ENCODE measurements at places on chromosomes 5 and 9.

DNA sequence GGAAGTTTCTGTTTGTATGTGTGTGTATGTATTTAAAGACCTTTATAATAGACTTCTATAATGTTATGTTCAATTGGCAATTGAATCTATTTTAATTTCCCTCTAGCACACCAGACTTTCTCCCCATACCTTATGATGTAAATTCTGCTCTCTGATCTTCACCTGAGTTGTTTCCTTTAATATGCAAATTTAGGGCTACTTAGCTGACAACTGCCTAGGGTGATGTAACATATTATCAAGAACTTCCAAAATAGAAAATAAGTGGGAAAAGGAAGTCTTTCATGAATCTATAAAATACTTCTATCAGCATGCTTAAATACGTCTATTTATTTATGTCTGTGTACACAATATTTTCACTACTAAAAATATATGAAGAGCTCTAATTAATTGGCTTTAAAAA lies 923.5 kb upstream of the CDH10 start:
- DNase-seq: peak; percentile 6

DNA sequence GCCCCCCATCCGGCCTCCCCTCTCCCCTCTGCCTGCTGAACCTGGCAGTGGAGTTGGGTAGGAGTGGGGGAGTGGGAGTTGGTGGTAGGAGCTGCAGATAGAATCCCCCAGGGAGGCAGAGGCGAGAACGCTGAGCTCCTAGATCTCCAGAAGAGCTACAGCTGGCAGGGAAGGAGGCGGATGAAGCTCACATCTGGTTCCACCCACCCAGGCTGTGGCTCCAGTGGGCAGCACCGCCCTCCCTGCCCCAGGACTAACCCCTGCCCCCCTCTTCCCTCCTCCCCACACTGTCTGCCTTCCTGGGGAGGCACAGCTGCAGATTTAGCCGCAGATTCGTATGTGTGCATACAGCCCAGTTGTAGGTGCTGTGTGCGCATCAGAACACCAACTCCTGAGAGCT lies 34.2 kb downstream of the C9orf50 start:
- no peak for DNase-seq

DNA sequence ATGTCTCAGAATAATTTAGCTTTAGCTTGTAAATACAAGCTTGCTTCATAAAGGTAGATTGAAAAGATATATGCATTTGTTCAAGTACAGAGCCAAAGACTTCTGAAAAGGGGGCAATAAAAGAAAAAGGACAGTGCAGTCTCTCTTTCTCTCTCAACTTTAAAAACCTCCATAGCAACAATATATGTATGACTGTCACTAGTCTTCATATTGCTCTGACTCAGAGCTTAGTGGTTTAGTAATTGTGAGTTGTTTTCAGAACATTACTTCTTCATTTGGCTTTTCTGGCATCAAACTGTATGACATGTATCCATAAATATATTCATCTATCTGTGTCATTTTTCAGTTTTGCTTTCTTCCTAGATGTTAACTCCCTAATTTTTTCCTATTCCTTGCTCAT lies 194.6 kb upstream of the KIF2A start:
- DNase-seq: no peak

DNA sequence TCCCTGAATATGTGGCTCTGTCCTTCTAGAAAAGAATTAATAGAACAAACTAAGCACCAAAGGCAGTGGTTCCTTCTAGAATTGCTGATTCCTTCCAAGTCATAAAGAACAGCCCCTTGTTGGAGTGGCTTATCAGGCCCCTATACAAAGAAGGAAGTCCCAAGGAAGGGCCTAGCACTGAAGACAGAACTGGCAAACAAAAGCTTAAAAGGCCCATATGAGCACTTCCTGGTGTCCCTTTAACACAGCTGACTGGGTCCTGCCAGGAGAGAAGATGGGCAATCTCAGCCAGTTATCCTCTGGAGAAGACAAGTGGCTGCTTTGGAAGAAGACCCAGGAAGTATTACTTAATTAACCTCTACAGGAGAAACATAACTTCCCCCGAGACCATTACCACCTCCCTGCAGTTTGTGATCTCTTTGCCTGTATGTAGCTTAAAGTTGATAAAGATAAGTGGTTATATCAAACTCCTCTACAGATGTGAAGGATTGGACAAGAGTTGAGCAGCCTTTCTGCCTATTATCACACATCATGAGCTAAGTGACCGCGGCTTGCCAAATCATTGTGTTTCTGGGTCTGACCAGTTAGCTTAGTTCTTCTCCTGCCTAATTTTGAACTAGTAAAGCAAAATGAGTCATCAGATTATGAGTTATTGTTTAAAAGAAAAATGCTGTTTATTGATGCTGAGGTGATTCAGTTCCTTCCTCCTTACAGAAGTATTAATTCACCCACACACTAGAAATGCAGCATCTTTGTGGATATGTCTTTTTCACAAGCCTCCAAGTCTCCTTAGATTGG lies 13.3 kb upstream of the STING1 start:
- no peak for DNase-seq

- DNase-seq: no peak
Observed at GRCh38 chr9:88218726-88219125, 80.5 kb upstream of the SPATA31C2 start.

- DNase-seq: no peak
Observed at GRCh38 chr5:167993771-167994170, 297.7 kb upstream of the WWC1 start.

DNA sequence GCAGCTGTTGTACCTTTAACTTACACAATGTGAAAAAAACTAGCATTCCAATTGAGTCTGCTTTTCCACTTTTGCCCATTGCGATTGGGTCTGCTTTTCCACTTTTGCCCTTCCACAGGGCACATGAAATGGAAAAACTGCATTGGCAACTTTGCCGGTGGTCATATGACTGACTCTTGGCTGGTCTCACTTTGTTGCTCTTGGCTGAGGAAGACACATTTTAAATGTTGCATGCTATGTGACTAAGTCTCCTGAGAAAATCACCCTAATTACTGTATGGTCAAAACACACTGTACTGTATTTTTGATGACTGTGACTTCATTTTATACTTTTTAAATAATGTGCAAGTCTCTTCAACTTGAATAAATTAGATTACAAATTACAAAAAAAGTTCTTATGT lies 1.6 kb upstream of the OXCT1 start:
- no peak for DNase-seq

DNA sequence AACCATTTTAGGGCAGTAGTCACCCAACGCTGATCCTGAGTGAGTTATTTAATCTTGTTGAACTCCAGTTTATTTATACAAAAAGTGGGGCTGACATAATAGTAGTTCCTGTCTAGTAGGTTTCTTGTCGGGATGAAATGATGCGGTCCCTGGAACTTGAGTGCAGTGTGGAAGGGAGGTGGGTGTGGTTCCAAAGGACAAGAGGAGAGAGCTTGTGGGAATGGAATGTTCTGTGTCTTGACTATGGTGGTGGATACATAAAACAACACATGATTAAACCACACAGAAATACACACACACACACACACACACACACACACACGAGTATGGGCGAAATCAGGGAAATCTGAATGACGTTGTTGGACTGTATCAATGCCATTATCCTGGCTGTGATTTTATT lies 66.1 kb upstream of the BARHL1 start:
- no peak for DNase-seq

DNA sequence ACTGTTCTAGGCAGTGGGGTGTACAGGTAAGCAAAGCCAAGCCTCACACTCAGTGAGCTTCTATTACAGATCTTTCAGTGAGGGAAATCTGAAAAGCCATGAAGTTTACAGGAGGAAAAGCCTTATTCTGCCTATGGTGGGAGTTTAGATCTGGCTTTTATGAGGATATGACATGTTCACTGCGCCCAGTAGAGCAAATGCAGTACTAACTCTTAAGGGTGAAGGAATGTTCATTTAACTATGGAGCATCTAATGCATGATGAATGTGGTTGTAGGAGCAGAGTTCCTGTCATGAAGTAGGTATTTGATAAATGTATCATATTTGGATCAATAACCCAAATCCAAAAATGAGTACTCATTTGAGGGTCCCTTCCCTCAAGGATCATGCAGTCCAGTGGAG lies 230.2 kb upstream of the PAPPA start:
- no peak for DNase-seq

- DNase-seq: no peak
Observed at GRCh38 chr5:167488371-167488770, 803.1 kb upstream of the WWC1 start.

GRCh38 chr9:20398536-20399338 lies 223.6 kb downstream of the MLLT3 start:
- DNase-seq: no peak

DNA sequence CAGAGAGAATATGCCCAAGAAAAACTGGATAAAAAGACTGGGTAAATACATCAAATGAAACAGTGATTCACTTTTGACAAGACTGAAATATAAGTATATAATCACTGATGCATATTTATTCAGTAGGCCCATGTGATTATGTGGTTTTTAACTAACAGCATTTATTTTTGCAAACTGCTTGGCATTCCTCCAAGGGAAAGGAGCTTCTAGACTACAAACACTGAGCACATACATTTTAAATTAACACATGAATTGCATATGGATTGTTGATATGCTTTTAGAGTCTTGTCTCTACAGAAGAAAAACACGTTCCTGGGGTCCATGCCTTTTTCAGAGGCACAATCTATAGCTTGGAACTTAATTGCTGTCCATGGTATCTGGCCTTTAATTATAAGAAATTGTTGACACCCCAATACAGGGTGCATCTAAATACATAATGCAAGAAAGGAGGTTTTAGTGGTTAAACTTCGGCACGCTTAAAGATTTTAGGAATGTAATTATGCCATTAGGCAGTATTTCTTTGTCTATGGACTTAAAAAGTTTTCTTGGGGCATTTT lies 6.9 kb upstream of the MEIKIN start:
- no peak for DNase-seq

- DNase-seq: no peak
Observed at GRCh38 chr9:80881320-80881719, 808.0 kb downstream of the TLE1 start.

DNA sequence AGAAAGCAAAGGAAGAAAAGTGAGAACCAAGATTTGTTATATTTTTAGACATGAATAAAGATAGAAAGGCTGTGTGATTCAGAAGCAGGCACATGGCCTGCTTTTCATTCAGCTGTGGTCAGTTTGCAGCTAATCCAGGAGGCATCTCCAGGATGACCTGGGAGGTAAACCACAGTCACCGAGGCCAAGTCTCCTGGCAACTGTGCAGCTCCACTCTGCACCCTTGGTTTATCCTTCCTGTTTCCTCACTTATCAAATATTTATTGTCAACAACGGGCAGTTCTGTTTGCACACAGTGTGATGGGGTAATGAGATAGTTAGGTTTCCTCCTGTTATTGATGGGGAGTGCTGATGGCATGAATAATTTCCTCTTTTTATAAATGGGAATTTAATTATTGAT lies 243.0 kb downstream of the PSAT1 start:
- DNase-seq: no peak

DNA sequence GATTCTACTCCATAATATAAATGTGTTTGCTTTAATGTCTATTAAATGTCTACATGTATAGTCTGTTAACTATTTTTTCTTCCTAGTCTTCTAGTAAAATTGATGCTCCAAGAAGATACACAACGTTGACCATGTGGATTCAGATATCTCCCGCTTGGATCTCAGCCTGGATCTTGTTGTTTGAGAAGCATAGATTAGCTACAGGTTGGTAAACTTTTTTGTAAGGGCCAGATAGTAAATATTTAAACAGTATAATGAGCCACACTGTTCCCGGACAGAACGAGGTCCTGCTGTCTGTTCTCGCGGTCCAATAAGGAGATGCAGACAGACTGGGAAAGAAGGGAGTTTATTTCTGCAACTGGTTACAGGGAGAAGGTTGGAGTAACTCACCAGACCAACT lies 86.2 kb upstream of the IL12B start:
- DNase-seq: no peak

GRCh38 chr5:96771395-96771794 lies 36.4 kb downstream of the ERAP1 start:
- no peak for DNase-seq

GRCh38 chr9:113352411-113352810 lies 3.1 kb downstream of the BSPRY start:
- DNase-seq: no peak

- DNase-seq: no peak
Observed at GRCh38 chr5:87354496-87354895, 58.2 kb downstream of the CCNH start.

- no peak for DNase-seq
Observed at GRCh38 chr9:110582156-110582555, 2.6 kb upstream of the SVEP1 start.

- no peak for DNase-seq
Observed at GRCh38 chr9:119934497-119934896, 565.3 kb upstream of the BRINP1 start.

DNA sequence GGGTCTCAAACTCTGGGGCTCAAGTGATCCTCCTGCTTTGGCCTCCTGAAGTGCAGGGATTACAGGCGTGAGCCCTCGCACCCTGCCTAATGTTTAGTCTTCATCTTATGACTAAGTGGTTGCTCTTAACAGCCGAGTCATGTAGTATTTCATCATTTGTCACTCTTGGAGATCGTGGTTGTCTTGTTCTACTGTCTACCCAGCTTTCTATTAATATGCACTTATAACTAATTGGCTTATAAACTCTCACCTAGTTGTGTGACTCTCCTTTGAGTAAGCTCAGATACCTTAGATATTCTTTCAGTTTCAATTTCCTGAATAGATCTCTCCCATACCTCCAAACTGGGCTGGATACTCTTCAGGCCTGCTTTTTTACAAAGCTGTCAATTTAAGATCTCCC lies 19.9 kb downstream of the SLC44A1 start:
- no peak for DNase-seq

DNA sequence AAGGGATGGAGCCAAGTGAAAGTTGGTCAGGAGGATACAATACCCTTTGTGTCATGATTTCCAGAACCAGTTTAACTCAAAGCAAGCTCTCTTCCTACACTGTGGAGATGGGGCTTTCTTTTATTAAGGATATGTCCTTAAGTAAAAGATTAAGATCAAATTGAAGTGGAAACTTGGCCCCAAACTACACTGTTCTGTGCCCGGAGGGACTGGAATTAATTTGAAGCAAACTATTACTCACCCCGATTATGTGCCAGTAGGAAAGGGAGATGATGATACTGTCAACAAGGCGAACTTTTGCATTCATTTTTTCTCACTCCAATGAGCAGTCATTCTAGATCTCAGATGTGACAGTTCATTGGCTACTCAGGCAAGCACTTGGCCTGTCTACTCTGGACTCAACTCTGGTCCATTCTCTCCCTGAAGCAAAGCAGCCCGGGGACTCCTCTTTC lies 186.7 kb downstream of the NTRK2 start:
- DNase-seq: no peak
